WTC11 (cell line): ENCODE measurements at places on chromosomes 2 and 18. TPM values are rescaled to one million over a fixed set of nuclear protein-coding genes. Genes with fewer than 3 reads are reported as not detected.
A peak's percentile ranks its signal among the peaks of the same experiment; 100 is the strongest.

UGT1A3 gene
- not detected in 3 replicates for total RNA-seq

- no peak for DNase-seq
These were observed 117.4 kb upstream of the RPRM start for GRCh38 chr2:153595939-153596338.

GRCh38 chr2:95379371-95379831 lies 23.1 kb upstream of the FAHD2A start:
- peak; percentile 66 for DNase-seq

DNA sequence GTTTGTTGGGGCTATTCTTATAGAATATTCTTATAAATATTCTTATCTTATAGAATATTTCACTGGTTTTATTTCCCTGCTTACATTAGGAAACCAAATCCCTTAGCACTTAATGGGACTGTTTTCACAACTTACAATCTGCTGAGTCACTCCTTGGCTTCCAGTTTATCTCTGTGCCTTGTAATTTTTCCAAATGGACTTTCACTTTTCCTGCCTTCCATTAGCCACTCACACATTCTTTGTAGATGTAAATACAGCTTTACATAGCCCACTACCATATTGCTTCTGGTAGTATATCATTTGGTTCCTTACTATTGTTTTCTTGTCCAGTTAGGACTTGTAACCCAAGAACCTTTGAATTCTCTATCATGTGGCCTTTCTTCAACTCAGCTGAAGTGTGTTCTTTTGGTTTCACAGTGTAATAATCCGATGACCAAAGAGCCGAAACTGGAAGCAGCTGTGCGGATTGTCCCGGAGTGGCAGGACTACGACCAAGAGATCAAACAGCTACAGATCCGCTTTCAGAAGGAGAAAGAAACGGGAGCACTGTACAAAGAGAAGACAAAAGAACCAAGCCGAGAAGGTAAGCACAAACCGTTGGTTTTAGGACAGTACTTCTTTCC lies 96.1 kb downstream of the UGGT1 start:
- no peak for DNase-seq

TMEM17 gene
- 0.66 to 1.2 TPM (median 1.1 TPM) in 3 replicates for total RNA-seq

GRCh38 chr2:191351921-191352320 lies 106.7 kb downstream of the MYO1B start:
- no peak for DNase-seq

FABP1 gene
- 0.39 to 1.1 TPM (median 0.46 TPM) in 3 replicates for total RNA-seq

- no peak for DNase-seq
These were observed 24.8 kb downstream of the SMAD4 start for GRCh38 chr18:51054764-51055163.

SPP2 gene
- total RNA-seq: not detected in 3 replicates

NTSR2 gene
- total RNA-seq: 0.16 TPM in 1 of 3 replicates, not detected in the others

SULT1C4 gene
- 4.3 to 4.9 TPM (median 4.6 TPM) in 3 replicates for total RNA-seq

DNA sequence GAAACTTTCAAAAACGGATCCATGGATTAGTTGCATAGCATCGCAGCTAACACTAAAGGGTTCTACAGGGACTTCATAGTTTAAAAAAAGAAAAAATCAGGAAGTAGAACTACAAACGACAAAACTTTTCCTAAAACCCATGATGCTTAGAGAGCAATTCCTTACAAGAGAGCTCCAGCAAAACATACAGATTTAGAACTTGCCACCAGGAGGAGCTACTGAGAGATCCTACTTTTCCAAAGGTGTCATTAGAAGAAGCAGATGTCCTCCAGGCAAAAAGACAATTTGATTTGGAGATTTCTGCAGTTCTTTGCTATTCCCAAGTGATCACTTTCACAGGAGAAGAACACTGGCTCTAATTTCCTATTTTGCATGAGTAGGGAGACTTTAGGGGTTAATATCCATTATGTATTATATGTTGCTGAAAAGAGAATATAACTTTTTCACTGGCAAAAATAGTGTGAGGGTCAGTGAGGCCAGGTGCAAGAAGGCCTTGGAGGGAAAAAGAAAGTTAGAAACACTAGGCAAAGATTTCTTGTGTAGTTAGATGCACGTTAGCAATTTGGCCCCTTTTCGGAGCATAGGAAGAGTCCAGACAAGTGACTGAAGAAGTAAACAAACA lies 436.2 kb downstream of the SUCLG1 start:
- peak; percentile 22 for DNase-seq
